Spinal cord (tissue), 10 donors: ENCODE measurements at places on chromosomes 7 and 10. TPM values are rescaled to one million over a fixed set of nuclear protein-coding genes. Genes with fewer than 3 reads are reported as not detected.

DNA sequence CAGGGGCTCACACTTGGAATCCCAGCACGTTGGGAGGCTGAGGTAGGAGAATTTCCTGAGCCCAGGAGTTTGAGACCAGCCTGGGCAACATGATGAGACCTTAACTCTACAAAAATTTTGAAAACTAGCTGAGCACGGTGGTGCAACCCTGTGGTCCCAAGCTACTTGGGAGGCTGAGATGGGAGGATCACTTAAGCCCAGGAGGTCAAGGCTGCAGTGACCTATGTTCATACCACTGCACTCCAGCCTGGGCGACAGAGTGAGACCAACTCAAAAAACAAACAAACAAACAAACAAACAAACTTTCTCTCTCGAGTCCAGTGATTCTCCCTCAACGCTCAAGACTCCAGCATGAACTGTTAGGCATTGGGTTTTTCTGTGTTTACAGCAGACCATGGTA lies 2.0 kb upstream of the TYSND1 start:
- H3K4me3 ChIP-seq, result no peak overlapping the region
- no peak overlapping the region for H3K27ac ChIP-seq
- H3K27me3 ChIP-seq, result no peaks in the 10 kb centered on the region
- DNase-seq, result no peak
- H3K36me3 ChIP-seq, result peaks cover 18% of the 10 kb centered on the region

DNA sequence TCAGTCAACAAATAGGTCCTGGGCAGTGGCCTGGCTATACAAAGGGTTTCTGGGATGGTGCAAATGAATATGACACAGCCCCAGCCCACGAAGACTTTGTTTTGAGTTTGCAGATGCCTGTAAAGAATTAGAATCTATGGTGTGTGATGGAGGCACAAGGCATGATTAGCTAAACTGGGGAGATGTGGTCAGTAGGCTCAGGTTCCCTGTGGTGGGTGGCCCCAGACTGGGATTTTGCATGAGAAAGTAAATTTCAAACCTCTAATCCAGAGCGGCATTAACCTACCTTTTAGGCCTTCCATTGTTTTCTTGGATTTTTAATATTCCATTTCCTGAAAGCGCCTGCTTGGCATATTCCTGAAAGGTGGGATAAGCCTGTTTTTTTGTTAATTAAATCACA lies 6.4 kb upstream of the CPA5 start:
- no peaks in the 10 kb centered on the region for H3K27me3 ChIP-seq
- DNase-seq, result no peak
- no peak overlapping the region for H3K27ac ChIP-seq
- H3K36me3 ChIP-seq, result no peaks in the 10 kb centered on the region
- H3K4me1 ChIP-seq, result peaks cover 4% of the 10 kb centered on the region

DNA sequence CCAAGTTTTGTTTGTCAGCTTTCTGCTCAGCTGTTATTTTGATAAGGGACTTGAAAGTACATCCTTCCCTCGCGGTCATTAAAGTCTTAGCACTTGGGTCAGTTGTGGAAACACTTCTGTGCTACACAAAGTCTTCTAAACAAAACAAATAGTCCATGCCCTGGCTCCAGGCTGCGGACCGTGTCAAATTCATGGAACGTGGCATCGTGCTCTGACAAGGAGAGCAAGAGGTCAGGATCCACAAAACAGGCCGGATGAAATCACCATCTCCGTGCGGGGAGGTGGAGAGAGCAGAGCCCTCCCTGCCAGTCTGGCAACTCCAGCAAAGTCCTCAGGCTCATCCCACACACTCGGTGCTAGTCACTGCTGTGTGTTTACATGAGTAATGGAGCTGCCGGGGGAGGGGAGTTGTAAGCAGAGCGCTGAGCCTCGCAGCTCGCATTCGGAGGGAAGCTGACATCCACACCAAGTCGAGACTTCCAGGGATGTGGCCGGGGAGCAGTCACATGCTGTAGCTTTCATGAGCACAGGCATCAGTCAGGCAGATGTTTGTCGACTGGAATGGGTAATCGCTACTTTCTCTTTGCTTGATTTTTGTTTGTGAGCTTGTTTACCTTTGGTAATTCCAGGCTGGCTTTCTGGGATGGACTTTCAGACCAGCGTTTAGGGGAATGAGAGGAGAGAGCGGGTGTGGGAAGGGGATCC lies 147.6 kb downstream of the ARID5B start:
- no peaks in the 10 kb centered on the region for H3K36me3 ChIP-seq
- no peaks in the 10 kb centered on the region for H3K27me3 ChIP-seq
- peak overlapping the region; percentile 29 for H3K4me3 ChIP-seq
- peak; percentile 82 for DNase-seq
- H3K4me1 ChIP-seq, result peaks cover 10% of the 10 kb centered on the region
- peak overlapping the region; percentile 59 for H3K27ac ChIP-seq

TMEM176B gene
- total RNA-seq, result 50.6 TPM

DNA sequence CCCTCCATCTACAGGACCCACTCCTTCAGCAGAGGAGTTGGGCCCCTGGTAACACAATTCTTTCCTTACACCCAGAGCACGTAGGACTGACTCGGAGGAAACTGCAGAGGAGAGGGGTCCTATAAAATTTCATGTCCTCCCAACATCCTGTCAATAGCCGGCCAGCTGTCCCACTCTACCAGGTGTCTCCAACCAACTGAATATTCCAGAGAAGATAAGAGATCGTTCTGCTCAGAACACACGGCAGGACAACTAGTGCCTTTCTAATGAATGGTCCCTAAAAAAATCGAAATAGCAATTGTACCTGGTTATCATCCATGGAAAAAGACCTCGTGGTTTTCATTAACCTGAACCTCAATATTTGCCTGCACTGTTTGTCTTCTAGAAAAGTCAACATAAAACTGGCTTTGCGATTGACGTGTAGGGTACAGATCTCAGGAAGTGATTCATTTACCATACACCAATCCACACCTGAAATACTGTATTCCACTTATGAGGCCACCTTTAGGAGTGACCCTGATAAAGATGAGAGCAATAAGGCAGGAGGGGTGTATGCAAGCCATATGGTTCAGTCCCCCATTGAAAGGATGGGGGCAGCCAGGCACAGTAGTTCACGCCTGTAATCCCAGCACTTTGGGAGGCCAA lies 111.7 kb downstream of the PARP12 start:
- no peaks in the 10 kb centered on the region for H3K36me3 ChIP-seq
- no peak for DNase-seq
- H3K4me1 ChIP-seq, result peaks cover 7% of the 10 kb centered on the region
- H3K27me3 ChIP-seq, result no peaks in the 10 kb centered on the region

NPSR1 gene
- 0.59 TPM for total RNA-seq

DNA sequence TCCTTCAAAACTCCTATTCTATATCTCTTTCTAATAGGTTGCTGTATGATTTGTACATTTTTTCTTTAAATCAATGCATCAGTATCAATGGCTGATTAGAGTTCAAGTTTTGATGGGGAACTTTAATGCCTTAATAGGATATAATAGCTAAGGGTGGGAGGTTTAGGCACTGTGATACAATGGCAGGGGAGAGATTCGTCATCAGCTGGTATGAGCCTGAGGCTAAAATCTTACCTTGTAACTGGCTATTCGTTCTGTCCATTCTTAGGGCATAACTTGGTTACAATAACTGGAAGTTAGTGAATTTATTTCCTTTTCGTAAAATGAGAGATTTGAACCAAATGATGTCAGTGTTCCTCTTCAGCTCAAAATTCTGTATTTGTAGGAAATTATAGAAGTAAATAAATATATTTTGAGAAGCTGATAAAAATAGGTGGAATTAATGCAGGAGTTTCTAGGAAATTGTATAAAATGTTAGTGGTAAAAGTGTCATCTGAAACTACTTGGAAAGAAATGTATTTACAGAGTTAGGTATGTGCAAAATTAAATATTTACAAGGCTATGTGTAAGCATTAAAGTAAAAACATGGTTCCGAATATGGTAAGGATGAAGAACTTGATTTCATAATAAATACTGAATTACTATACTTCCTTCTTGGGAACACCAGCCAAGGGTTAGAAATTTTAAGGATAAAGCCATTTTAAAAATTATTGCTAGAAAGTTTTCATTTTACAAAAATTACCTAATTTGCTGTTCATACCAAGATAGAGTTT lies 27.5 kb upstream of the NAMPT start:
- H3K4me3 ChIP-seq, result no peak overlapping the region
- no peak overlapping the region for H3K27ac ChIP-seq
- no peaks in the 10 kb centered on the region for H3K4me1 ChIP-seq
- no peaks in the 10 kb centered on the region for H3K36me3 ChIP-seq
- no peaks in the 10 kb centered on the region for H3K27me3 ChIP-seq

ADAMTS14 gene
- total RNA-seq, result 2.3 TPM
